Fibroblast of lung (primary cell): ENCODE measurements at places on chromosomes 1 and 21. TPM values are rescaled to one million over a fixed set of nuclear protein-coding genes. Genes with fewer than 3 reads are reported as not detected.

DDR2 gene
- total RNA-seq, result 252 and 303 TPM in 2 replicates

GRCh38 chr1:95829556-95829955 is 595.5 kb downstream of the RWDD3 start:
- no peak for DNase-seq

NR1I3 gene
- total RNA-seq, result not detected in 2 replicates

- peak; percentile 26 for DNase-seq
Measured at GRCh38 chr1:206823727-206824126, 41.7 kb upstream of the IL20 start.
